ENCODE measurements at places on chromosomes 5 and 9. TPM values are rescaled to one million over a fixed set of nuclear protein-coding genes. Genes with fewer than 3 reads are reported as not detected.

LCP2 gene
- total RNA-seq = 63.0 TPM

IL4 gene
- total RNA-seq = not detected

DNA sequence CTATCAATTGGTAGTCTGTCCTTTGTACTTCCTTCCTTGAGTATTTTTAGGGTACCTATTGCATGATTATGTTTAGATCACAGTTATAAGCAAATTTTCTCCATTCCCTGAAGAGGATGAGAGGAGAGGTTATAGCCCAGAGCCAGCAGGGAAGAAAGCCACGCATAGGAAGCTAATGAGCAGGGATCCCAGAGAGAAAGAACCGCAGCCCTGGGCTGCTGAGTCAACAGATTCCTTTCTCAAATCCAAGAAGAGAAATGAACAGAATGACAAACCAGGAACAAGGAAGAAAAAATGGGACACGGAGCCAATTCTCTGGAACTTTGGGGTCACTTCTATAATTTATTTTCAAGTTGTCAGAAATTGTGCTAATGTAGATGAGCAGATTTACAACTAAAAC is 284.5 kb downstream of the RFX3 start:
- no peak overlapping the region for H3K27ac ChIP-seq
- H3K4me3 ChIP-seq = no peak overlapping the region
- H3K36me3 ChIP-seq = no peaks in the 10 kb centered on the region
- no peaks in the 10 kb centered on the region for H3K27me3 ChIP-seq
- no peak for DNase-seq
- no peaks in the 10 kb centered on the region for H3K4me1 ChIP-seq

GRCh38 chr5:861442-862366 is 10.9 kb upstream of the ZDHHC11 start:
- DNase-seq = no peak
- H3K36me3 ChIP-seq = peaks cover 33% of the 10 kb centered on the region
- no peak overlapping the region for H3K4me3 ChIP-seq
- no peak overlapping the region for H3K27ac ChIP-seq
- H3K4me1 ChIP-seq = no peaks in the 10 kb centered on the region

DNA sequence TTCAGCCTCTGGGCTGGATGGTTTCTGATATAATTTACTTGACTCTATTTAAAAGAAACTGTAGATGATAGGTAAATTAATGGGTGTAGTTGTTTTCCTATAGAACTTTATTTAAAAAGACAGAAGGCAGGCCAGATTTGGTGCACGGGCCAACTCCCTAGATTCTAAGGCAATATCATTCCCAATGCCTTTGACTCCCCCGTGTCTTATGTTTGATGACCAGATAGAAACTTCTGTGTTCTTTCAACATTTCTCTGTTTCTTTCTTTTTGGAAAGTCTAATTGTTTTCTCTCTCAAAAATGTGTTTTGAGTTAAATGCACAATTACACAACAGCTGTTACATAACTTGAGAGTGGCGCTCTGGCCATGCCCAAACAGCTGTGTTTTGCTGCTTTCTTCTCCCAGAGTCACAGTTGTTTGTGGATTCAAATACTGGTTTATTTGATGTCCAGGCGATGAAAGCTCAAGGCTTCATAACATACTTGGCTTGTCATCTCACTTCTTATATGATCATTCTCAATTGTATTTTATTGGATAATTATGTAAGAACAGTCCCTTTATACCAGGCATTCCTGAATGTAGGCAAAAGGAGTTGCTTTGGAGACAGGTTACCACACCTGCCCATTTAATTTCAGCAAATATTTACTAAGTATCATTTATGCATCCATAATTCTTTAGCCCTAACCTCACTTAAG is 1.7 kb upstream of the ALDH1A1 start:
- no peaks in the 10 kb centered on the region for H3K27me3 ChIP-seq
- H3K36me3 ChIP-seq = no peaks in the 10 kb centered on the region
- H3K27ac ChIP-seq = peak overlapping the region; percentile 70
- H3K4me1 ChIP-seq = peaks cover 22% of the 10 kb centered on the region
- no peak for DNase-seq
- no peak overlapping the region for H3K4me3 ChIP-seq

All from upper lobe of left lung (tissue), 6 donors.